CD4-positive, alpha-beta T cell treated with Interleukin-10 for 1 hour (primary cell): ENCODE measurements at places on chromosomes 1 and 21.

DNA sequence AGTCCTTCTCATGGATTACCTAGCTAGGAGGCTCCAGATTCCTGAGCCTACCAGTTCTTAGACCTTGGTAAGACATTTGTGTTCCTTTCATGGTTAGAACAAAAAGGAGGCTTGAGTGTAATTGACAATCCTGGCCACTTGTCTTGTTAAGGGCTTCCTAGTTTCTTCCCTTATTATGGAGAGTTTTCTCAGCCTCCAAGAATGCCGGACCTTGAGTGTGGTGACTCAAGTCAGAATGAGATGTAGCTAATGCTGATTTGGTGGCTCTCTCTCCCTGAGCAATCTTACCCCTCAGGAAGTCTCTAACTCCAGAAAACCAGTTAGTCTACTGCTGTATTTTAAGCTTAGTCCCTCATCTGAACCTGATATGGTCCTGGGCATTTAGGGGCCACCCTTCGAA is 14.3 kb downstream of the CHI3L2 start:
- DNase-seq: no peak

DNA sequence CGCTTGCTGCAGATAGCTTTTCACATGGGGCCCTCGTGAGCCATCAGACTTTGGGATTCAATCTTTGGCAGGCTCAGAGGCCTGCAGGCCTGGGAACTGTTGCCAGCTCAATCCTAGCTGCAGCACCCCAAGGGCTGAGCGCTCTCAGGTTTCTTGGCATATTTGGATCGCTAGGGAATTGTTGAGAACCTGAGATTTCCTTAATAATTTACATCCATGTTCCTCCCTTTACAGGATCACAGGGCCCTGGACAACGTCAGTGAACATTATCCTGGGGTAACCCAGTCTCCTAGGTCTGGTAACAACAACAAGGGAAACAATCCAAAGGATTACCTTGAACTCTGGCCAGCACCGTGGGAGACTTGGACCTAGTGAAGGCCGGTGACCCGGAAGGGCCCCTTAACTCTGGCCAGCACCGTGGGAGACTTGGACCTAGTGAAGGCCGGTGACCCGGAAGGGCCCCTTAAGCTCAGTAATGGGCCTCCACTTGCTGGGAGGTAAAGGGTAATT is 49.3 kb upstream of the NEK2 start:
- no peak for DNase-seq

GRCh38 chr1:112836642-112837041 is 119.4 kb downstream of the SLC16A1 start:
- no peak for DNase-seq

DNA sequence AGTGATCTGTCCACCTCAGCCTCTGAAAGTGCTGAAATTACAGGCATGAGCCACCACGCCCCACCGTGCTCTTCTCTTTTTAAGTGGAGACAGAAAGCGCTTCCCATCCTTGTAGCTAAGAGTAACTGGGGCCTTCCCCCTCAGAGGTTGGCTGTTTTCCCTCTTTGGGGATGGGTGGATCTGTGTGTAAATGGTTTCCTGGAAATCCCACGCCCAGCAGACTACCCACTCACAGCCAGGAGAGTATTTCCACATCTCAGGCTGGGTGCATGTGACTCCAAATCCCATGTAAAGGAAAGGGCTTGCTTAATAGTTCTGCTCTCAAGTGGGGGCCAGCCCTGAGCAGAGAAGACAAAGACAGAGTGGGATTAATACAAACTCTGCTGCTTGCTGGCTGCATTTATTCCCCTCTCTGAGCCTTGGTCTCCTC is 19.6 kb upstream of the TCEA3 start:
- DNase-seq: no peak

DNA sequence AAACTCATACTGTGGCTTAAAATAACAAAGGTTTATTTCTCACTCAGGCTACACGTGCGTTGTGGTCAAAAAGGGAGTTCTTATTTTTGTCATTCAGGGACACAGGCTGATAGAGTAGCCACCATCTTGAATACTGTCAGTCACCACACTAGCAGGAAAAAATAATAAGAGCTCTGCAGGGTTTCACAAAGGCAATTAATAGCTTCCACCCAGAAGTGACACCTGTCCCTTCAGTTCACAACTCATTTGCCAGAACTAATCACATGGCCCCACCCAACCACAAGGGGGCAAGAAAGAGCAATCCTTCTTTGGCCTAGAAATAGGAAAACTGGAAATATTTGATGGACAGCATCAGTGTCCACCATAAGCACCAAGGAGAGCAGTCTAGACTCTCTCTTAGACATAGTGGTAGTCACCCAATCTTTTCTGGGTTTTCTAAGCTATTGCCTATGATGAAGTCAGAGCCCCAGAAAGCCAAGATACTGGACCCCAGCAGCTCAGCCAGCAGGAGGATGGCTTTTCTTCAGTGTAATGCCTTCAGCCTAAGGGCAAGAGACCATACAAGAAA is 8.2 kb downstream of the HAPLN2 start:
- DNase-seq: peak; percentile 56
